ENCODE measurements at places on chromosomes 5 and 9.

DNA sequence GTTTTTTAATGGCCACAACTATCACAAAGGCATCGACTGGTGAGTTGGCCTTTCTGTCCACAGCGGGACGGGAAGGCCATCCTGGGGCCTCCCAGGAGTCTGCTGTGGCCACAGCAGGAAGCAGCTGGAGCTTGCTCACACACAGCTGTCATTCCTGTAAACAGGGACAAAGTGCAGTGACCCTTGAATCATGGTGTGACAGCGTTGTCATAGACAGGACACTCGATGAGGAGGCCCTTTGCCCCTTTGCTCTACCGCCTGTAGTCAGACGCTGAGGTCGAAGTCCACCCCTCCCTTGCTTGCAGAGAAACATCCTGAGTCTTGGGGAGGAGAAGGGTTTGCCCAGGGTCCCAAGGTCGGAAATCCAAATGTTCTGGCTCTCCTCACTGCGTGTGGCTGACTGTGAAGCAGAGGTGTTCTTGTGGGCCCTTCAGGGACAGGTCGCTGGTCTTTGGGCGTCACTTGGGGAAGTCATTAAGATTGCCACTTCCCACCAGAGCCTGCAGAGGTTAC lies 35.1 kb downstream of the NDST1 start:
- DNase-seq, result no peak

GRCh38 chr9:127319366-127320114 lies 55.0 kb downstream of the GARNL3 start:
- DNase-seq, result no peak

DNA sequence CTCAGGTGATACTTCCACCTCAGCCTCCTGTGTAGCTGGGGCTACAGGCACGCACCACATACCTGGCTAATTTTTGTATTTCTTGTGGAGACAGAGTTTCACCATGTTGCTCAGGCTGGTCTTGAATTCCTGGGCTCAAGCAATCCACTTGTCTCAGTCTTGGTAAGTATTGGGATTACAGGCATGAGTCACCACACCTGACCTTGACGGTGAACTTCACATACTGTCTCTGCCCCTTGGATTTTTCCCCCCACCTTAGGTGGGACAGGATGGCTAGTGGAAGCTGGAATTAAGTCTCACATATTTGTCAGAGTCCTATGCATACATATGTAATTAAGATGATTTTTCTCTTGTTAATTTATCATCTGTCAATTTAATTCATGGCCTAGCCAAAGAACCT lies 20.9 kb upstream of the RFK start:
- DNase-seq, result no peak

GRCh38 chr9:2634153-2634552 lies 12.6 kb downstream of the VLDLR start:
- DNase-seq, result no peak

DNA sequence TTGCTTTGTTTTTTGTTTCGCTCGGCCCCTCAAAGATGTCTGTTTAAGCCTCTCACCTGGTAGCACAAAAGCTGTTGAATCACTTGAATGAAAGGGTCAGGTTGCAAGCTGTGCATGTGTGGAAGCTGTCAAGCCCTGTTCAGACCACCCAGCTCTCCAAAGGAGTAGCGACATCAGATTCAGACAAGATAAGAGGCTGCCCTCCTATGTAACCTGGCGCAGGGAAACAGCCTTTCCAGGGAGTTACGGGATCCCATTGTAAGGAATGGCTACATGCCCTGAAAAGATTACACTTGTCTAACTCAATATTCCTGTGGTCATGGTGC lies 2.9 kb downstream of the FREM1 start:
- no peak for DNase-seq

DNA sequence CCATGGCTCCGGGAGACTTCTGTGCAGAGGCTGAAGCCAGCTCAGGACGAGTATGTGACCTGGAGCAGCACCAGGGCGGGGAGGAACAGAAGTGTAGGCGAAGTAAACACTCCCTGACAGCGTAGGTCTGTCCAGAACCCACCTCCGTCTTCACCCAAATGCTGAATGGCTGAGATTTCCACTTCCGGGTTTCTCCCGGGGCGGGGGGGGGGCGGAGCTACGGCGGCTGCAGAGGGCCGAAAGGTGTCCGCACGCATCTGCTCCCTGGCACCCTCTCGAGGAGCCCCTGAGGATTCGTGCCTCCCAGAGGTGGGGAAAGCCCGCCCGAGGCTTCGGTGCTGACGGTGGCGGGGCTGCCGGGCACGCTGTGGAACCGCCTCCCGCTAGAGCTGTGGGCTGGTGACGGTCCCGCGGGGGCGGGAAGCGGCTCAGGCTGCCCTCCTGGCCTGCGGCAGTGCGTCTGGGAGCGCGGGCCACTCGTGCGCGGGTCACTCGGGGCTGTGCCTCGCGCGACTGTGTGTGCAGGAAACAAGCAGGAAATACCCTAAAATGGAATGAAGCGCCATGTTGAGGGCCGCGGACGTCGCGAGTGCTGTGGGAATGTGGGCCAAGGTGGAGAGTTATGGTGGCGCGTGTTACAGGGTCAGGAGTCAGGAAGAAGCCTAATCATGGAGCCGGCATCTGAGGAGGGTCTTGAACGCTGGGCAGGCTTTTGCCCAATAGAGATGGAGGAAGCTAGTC lies 1425.4 kb downstream of the FOXD4L5 start:
- DNase-seq, result no peak

- DNase-seq, result no peak
Measured at GRCh38 chr5:64576250-64576649, 70.4 kb downstream of the RGS7BP start.

- peak; percentile 11 for DNase-seq
Measured at GRCh38 chr9:33202552-33203201, 35.5 kb upstream of the B4GALT1 start.

- no peak for DNase-seq
Measured at GRCh38 chr5:172556971-172557461, 84.0 kb upstream of the NEURL1B start.

DNA sequence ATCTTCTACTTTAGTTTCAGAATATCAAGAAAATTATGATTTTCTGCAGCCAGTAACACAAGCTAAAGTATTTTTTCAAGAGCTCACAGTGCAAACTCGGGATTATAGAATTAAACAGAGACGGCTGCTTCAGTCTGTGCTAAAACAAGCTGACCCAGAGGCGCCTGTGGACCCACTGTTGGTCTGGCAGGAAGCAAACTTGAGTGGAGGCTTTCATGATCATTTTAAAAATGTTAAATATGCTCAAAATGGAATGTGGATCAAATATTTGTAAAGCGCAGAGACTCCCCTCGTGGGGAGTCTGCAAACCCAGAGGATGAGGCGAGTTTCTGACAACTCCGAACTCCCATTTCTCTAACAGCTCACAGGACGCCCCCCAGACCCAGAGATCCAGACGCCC lies 13.0 kb downstream of the ROR2 start:
- DNase-seq, result no peak

DNA sequence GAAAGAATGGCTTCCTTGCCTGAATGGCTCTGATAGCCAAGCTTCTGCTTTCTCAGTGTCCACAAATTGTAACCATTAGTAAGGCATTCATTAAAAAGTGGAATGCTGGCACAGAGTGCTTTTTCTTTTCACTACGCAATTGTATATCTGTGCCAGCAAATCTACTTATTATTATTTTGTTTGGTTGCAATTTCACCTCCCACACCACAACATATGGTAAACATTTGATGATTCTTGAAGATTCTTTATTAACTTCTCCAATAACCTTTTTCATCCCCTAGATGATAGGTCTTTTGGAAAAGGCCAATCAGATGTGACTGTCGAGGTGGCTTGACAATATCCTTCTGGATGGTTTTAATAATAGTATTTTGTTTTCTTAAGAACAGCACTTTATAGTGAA lies 234.1 kb downstream of the TMEM38B start:
- DNase-seq, result no peak

- DNase-seq, result no peak
Measured at GRCh38 chr5:112467485-112467884, 48.4 kb upstream of the EPB41L4A start.

- DNase-seq, result no peak
Measured at GRCh38 chr9:520302-520701, 305.6 kb downstream of the DOCK8 start.

GRCh38 chr5:22757776-22758175 lies 95.4 kb downstream of the CDH12 start:
- no peak for DNase-seq

DNA sequence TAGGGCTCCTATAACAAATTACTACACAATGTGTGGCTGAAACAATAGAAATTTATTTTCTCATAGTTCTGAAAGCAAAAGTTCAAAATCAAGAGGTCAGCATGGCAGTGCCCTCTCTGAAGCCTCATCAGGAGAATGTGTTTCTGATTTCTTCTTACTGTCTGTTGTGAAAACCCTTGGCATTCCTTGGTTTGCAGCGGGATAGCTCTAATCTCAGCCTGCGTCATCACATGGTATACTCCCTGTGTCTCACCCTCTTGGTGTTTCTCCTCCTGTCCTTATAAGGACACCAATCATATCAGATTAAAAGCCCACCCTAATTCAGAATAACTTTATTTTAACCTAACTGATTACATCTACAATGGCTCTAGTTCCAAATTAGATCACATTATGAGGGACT lies 87.5 kb upstream of the CDH9 start:
- DNase-seq, result no peak

GRCh38 chr5:134034326-134034725 lies 29.6 kb upstream of the VDAC1 start:
- DNase-seq, result no peak

DNA sequence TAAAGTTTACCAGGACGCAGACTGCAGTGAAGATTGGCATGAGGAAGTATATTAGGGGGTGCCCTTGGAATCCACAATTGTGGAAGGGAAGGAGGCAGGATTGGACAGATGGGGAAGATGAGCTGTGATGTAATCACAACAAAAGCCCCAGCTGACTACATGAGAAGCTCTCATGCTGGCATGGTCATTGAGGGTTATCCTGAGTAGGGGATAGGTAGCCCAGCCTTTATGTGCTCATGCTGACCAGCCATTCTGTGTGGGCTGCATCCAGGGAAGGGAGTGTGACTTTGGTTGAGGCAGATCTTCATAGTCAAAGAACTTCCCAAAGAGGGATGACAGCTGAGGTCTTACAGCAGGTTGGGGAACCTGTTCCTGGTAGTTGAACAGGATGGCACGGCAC lies 52.0 kb upstream of the RANBP6 start:
- no peak for DNase-seq

- DNase-seq, result peak; percentile 44
Measured at GRCh38 chr5:138466900-138467710, 1.8 kb downstream of the EGR1 start.

- no peak for DNase-seq
Measured at GRCh38 chr9:99822806-99823591, 1.3 kb downstream of the NR4A3 start.

DNA sequence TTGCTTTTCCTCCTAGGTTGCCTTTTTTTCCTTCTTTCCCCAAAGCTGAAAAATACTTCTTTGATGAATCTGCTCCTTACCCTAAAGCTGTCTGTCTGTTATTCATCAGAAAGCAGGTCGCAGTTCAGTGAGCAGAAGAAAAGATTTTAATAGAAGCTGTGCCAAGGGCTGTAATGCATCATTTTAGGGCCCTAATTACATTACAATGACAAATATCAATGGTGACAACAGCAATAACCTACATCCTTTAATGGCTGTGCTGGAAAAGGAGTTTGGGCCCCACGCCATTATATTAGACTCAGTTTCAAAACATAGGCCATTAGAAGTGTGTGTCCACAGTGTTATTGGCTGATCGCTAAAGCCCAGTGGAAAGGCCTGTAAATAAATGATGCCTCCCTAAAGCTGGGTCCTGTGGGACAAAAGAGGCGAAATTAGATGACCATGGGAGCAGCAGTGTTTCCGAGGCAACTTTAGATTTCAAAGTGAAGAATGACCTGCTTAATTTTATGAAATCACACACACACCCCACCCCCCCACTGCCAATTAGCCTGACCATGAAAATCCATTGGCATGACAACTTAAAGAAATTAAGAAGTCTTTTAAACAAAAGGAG lies 38.4 kb downstream of the TLE4 start:
- no peak for DNase-seq

- DNase-seq, result no peak
Measured at GRCh38 chr9:72476100-72476499, 45.3 kb upstream of the TMC1 start.

- no peak for DNase-seq
Measured at GRCh38 chr5:108867656-108868055, 120.0 kb downstream of the FER start.

- no peak for DNase-seq
Measured at GRCh38 chr5:79241535-79241979, 5.6 kb downstream of the JMY start.

GRCh38 chr5:137933491-137933911 lies 44.2 kb downstream of the PKD2L2 start:
- DNase-seq, result no peak

- DNase-seq, result no peak
Measured at GRCh38 chr5:55415071-55415470, 107.3 kb downstream of the MTREX start.

DNA sequence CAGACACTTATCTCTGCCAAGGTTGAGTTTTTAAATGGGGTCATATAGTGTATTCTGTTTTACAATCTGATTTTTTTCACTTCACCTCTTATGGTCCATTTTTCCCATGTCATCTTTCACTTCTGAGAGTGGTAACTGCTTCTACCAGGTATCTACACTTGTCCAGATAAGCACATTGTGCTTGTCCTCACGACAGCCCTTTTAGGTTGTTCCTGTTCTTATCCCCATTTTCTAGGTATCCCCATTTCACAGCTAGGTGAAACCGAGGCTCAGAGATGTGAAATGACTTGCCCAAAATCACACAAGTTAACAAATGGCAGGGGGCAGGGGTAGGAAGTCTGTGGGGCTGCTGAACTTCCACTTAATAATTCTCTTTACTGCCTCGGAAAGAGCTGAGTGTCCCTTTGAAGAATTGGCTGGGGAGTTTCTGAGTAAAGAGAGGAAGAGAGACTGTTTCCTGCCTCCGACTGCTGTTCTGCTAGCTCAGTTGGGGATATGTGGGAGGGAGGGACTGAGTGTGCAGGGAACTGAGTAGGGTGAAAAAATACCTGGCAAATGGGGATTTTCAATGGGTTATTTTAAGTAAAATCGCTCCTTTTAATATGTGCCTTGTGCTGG lies 255.4 kb downstream of the GRIA1 start:
- no peak for DNase-seq

- no peak for DNase-seq
Measured at GRCh38 chr5:143606043-143606752, 202.7 kb upstream of the NR3C1 start.

- no peak for DNase-seq
Measured at GRCh38 chr5:150582241-150583109, 58.0 kb upstream of the SYNPO start.

GRCh38 chr5:126970517-126971017 lies 59.8 kb downstream of the MARCHF3 start:
- DNase-seq, result no peak

DNA sequence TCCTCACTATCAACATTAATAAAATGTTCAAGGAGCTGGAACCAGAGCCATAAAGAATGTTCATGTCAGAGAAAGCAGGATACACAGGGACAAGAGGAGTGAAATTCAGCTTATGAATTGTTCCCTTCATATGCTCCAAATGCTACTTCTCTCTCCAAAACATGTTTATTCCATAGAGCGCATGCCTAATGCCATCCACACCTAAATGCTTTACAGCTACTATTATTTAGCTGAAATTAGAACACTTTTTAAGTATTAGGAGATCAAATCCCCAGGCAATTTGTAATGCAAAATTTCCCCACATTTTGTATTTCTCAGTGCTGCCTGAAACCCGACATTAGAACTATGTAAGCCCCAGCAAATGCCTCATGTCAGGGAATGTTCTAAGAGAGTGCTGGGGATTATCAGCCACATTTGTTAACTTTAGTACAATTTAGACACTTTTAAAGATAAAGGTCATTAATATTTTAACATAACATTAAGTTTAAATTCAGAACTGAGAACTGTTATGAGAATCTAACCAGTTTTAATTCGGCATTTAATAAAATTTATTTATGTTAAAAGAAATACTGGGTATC lies 75.5 kb downstream of the PPP2R2B start:
- DNase-seq, result no peak

Measured in stimulated activated CD8-positive, alpha-beta memory T cell treated with anti-CD3 and anti-CD28 coated beads, Interleukin-4, amount 100 ng/mL, for 1 hour (primary cell).